Testis (tissue), 5 donors: ENCODE measurements at places on chromosomes 5 and 9. TPM values are rescaled to one million over a fixed set of nuclear protein-coding genes. Genes with fewer than 3 reads are reported as not detected.

- no peak for DNase-seq
Measured at GRCh38 chr5:133244242-133244641, 192.4 kb downstream of the HSPA4 start.

GRCh38 chr9:73180403-73180802 lies 28.7 kb downstream of the ANXA1 start:
- no peak for DNase-seq

GRCh38 chr5:120241400-120241799 lies 222.7 kb upstream of the PRR16 start:
- no peak for DNase-seq

MTAP gene
- total RNA-seq: 21.2 TPM

IFNA2 gene
- total RNA-seq: 1.2 TPM

DNA sequence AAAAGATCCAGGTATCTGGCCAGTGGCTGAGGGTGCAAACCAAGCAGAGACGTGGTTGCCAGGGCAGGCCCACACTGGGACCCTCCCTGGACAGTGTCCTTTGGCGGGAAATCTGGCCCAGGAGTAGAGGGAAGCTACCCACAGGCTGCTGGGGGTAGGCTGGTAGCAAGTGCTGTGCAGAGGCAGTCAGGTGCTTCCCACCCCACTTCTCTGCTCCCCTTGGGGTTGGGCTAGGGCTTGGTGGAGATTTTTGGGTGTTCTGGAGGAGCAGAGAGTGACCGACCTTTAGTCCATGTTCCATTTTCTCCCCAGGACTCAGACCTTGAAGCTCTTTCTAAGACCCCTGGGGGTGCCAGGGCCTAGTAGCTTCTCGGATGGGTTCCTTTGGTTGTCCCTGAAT lies 5.6 kb downstream of the PRDM12 start:
- DNase-seq: no peak

GRCh38 chr5:91359962-91360609 lies 23.0 kb downstream of the ARRDC3 start:
- no peak for DNase-seq

DNA sequence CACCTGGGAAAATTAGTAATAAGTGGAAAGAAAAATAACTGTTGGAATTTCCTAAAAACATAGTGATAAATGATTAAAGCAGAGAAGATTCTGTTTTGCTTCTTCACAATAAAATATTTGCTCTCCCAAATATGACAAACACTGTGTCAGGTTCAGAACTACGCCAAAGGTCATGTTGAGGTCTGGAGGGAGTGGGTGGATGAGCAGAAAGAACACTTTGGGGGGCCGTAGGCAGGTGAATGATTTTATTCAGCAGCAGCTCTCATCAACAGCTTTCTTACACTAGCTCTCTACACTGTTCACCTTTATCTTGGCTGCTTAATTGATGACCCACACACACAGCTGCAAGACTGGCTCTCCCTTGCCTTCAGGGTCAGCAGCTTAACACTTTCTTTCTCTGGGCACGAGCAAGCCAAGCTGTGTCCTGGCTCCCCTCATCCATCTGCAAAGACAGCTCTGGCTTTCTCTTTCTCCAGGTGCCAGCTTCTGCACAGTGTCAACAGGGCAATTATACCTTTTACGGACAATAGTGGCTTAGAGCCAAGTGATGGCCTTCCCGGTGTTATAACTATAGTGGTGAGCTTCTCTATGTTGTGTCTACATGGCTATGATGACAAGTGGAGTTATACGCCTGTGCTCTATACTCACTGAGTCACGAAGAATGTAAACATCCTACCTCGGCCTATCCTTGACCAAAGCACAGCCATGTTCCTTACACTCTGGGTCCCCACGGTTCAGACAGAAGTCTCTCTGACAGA lies 18.9 kb upstream of the GPX8 start:
- no peak for DNase-seq

DNA sequence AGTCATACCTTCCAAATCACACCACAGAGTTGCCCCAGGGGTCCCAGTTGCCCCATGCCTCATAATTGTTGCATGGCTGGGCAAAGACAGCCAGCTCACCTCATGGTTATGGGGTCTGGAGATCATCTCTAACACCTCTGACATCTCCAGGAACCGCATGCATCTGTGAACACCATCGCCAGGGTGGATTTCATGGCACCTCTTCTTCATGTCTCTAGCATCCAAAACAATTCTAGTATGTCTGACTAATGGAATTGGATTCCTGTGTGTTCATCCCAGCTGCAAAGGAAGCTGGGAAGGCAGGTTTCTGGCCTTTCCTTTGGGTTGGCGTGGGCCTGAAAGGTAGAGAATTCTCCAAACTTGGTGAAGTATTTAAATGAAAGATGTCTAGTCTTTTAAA lies 122.3 kb upstream of the ABCA1 start:
- DNase-seq: no peak
